ENCODE measurements at places on chromosomes 11 and 22.

DNA sequence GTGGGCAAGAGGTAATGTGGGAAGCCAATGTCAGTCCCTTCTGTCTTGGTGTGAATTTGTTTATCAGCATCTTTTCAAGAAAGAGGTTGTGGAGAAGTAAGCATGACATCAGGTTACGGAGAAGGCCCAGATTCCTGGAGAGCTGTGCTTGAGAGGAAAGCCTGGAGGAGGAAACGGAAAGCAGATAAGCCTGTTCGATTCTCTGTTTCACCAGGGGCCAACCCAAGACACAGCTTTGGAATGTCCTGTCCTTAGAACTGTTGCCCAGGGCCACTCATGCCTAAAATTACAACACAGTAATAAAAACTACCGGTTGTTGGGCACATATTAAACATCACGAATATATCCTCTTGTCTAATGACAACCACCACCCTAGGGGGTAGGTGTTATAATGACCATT lies 148.5 kb downstream of the NAV2 start:
- no peak for DNase-seq

- DNase-seq, result no peak
These were observed 134.9 kb downstream of the RCN1 start for GRCh38 chr11:32225571-32226285.

DNA sequence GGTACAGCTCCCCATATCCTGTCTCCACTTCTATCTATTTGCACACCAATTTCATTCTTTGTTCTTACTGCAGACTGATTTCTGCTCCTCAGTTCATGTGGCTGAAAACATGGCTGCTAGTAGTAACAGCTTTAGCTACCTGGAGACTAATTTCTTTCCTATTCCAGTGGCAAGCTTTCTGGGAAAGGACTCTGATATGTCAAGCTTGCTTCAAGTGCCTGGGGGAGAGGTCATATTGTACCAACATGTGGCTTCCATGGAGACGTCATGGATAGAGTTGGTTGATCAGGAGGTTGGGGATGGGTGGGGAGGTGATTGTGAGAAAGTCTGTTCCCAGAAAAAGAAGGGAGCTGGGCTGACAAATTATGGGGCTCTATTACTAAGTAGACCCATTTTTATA lies 44.9 kb downstream of the ADM start:
- no peak for DNase-seq

GRCh38 chr11:6598555-6598954 lies 4.9 kb downstream of the RRP8 start:
- no peak for DNase-seq

DNA sequence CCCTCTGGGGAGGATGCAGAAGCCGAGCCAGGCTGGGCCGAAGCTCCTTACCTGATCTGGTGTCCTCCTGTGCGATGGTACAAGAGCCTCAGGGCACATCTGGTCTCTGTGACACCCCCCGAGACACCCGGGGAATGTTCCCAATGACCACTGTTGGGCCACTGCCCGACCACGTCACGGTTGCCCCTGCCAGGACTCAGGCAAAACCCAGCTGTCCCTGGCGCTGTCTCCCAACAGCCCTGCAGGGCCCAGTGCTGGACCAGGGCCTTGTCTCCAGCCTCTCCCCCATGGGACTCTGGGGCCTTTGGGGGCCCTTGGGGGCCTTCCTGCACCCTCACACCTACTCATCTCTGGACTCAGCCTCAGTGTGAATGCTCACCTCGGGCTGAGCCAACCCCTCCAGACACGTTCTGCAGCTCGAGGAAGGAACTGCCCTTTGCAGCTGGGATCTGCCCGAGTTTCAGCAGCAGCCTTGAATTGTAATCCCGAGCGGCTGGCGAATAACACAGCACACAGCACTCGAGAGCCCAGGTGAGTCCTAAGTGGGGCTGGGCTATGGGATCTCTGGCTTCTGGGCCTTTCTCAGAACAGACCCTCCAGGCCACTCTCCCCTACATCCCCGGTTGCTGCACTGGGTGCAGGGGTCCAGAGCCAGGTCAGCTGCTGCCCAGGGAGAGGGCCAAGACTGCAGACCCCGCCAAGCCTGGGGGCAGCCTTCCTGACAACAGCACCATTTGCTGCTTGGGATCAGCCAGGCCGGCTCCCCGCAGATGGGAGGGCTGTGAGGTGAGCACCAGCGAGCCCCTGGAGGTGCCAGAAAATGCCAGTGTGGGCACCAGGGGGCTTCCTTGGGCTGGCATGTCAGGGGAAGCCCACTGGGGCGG lies 39.8 kb downstream of the RTN4R start:
- DNase-seq, result peak; percentile 29

DNA sequence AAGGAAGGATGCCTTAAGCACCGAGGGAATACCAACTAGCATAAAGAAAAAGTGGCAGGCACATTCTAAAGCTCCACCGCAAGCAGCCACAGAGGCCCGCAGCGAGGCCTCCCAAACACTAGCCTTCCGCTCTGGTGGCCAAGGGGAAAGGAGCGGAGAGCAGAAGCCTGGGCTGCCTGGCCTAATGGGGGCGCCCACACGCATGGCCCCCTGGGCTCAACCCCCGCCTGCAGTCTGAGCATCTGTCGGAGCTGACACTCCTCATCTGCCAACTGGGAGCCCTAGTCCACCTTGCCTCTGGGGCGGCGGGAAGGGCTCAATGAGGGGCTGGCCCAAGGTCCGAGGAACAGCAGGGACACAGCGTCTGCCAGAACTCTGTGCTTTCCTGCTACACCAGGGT lies 50.1 kb upstream of the WNT11 start:
- DNase-seq, result no peak

DNA sequence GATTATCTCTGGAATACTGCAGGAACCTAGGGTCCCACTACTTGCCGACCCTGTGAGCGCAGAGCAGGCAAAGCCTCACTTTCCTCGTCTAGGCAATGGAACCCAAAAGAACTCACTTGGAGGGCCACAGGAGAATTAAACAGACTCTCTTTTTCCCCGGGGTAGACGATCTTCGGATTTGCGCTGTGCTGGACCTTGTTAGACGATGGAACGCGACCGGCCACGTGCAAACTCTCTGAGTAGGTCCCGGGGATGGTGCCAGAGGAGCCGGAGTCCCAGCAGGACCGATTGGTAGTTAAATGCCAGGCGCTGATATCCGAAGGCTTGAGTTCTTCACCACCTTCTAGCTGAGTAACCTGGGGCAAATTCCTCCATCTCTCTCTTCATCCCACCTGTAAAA lies 1.0 kb upstream of the SLC1A2 start:
- DNase-seq, result no peak

Measured in GM13977 (cell line).